ENCODE measurements at places on chromosomes 16 and 17.

DNA sequence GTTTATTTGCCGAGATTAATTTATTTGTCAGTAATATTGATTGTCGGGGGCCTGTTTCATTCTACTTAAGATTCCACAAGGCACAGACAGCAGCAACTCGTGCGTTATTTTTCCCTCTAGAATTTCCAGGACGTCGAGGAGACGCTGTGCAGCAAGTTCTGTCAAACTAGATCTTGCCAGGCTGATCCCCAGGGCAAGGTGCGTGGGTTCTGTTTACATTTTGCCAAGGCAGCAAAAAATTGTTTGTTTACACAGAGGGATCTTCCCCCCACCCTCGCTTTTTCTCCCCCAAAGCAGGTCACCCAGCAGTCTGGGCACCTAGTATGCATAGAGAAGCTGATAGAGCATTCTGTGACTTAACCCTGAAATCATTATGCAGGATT is 111.4 kb downstream of the IRX3 start:
- no peak for DNase-seq

DNA sequence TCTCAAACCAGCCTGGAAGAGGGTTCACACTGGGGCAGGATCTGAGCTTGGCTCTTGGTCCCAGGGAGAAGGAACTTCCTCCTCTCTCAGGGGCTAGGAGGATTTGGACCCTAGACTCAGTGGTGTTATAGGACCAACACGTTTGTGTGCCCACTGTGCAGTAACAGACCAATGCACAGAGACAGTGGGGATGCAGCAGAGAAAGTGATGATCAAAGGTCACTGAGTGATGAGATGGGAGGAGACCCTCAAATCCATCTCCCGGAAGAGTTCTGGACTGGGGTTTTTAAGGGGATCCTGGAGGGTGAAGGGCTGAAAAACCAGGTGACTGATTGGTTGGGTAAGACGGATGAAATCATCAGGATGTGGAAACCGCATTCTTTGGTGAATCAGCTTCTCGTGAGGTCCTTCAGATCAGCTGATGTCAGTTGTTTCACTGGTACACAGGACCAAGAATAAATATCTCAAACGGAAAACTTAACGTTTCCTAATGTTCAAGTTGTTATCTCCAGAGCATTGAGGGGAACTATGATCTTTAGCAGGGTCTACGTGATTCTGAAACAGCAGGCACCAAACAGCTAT is 3.3 kb upstream of the VAC14 start:
- DNase-seq, result no peak

DNA sequence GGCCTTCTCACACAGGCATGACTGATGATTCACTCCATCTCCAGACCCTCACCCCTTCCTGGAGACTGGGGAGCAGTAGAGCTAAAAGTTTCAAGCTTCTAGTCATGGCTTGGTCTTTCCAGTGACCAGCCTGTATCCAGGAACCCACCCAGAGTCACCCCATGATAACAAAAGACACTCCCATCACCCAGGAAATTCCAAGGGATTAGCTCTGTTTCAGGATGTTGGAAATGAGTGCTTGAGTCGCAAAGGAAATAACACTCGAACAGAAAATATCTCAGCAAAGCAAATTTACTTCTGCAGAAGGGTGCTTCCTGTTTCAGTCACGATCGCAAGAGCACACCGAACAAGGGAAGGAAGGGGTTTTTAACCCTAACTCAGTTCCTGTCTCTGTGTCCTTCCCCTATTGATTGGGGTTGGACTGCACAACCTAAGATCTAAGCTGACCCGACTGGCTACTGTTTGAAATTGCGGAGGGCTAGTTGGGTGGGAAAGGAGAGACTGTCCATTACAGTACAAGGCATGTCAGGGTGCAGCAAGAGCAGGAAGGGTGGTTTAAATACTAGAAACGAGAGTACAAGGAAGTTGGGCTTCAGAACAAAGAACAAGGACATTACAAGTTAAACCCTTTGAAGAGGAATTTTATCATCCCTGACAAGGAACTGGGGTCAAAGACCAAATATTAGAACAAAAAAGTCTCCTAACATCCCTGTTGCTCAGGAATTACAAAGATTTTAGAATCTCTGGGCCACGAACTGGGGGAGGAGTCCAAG is 224.4 kb upstream of the CACNG5 start:
- no peak for DNase-seq

DNA sequence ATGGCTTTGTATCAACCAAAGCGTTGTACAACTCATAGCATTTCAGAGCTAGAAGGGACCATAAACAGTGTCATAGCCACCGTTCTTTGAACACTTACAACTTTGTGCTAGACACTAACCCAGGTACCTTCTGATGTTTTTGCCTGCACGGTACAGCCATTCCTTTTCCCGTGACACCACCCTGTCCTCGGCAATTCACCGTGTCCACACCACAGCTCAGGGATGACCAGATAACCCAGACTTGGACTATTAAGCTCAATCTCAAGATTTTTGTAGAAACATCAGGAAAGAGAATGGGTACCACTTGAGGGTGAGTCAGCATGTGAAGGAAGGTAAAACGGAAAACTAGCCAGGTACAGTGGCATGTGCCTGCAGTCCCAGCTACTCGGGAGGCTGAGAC is 9.8 kb upstream of the CBFB start:
- DNase-seq, result no peak

DNA sequence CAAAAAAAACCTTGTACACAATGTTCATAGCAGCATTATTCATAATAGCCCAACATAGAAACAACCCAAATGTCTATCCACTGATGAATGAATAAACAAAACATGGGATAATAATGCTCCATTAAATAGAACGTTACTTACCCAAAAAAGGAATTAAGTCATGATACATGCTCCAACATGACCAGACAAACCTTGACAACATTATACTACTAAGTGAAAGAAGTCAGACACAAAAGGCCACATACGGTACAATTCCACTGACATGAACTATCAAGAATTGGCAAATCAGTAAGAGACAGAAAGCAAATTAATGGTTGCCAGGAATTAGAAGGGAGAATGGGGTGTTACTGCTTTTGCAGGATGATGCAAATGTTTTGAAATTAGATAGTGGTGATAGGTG is 193.8 kb upstream of the SHISA6 start:
- DNase-seq, result no peak

DNA sequence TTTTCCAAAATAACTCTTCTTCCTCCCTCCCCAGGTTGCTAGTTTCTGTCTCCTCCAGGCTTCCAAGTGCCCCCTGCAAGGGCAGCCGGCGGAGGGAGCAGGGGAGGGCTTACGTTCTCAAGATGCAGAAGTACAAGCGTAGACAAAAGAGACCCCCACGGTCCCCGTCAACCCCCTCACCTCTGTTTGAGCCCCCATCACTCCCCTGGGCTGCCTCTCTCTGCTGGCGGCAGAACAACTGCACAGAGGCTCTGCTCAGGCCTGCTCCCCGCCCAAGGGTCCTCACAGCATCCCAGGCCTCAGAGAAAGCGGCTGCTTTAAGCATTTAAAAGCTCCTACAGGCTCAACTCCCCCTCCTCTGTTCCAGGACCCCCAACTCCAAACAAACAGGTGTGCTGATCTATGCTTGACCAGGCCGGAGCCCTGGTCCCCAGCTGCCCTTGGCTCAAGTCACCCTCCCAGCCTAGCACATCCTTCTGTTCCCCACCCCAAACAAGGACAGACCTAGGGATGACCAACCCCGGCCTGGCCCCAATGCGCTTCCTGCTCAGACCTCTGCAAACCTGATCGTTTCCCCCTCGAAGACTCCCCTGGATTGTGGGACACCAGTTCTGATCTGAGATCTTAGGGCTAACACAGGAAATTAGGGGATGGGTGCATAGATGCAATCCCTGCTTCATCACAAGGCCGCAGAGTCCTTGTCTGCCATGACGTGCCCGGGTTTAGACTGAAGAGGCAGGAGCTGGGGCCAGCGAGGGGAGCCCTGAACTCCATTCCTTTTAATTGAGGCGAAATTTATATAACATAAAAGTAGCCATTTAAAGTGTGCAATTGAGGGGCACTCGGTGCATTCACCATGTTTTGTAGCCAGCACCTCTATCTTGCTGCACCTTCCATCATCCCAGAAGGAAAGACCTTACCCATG is 17.2 kb upstream of the RBFOX3 start:
- no peak for DNase-seq

- DNase-seq, result no peak
Measured at GRCh38 chr17:63492940-63493339, 16.1 kb downstream of the ACE start.

GRCh38 chr16:10202649-10203048 is 20.4 kb upstream of the GRIN2A start:
- no peak for DNase-seq

- no peak for DNase-seq
Measured at GRCh38 chr16:53741546-53741945, 37.6 kb downstream of the FTO start.

DNA sequence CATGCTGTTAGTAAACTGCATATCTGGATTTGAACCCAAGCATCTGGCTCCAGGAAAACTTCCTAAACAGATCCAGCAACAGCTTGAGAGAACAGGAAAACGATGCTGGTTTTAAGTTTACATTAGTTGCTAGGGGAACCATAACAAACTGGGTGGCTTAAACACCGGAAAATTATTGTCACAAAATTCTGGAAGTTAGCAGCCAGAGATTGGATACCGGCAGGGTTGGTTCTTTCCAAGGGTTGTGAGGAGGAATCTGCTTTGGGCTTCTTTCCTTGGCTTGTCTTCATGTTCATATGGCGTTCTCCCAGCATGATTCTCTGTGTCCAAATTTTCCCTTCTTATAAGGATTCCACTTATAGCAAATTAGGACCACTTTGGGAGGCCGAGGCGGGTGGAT is 276.9 kb upstream of the TOM1L1 start:
- no peak for DNase-seq

DNA sequence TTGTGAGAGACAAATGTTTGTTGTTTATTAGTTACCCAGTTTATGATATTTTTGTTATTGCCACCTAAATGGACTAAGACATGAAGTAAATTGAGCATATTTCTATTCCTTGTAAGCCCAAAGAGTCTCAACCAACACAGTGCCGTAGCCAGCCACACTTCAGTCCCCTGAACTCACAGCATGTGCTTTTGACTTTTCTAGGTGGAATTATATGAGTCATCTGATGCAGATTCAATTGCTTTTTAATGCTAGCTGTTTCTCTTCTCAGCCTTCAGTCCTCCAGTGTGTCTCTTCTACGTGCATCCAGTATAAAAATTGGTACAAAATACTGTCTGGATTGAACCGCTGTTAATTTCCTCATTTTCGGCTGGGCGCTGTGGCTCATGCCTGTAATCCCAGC is 39.0 kb downstream of the IQCK start:
- no peak for DNase-seq

DNA sequence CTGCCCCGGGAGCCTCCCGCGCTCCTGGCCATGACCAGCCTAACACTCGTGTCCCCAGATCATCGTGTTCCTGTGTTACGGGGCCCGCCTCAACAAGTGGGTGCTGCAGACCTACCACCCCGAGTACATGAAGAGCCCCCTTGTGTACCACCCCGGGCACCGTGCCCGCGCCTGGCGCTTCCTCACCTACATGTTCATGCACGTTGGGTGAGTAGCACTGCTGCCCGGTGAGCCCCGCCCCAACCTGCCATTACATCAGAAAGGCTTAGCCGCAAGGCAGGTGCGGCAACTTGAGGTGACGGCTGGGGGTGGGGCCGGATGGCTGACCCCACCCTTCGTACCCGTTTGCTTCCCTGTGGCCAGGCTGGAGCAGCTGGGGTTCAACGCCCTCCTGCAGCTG is 1.4 kb downstream of the RHBDL1 start:
- no peak for DNase-seq

DNA sequence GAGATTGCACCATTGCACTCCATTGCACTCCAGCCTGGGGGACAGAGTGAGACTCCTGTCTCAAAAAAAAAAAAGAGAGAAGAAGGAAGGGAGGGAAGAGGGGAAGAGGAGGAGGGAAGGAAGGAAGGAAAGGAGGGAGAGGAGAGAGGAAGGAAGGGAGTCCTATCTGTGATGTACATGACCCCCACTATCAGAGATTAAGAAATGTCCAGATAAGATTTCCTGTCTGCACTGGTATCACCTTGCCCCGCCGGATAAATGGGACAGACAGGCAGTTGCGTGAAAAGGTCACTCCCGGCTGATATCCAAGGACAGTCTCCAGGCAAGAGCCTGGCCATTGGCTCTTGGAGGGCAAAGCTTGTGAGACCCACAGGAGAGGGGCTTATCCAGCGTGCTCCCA is 5.2 kb upstream of the ZFPM1 start:
- DNase-seq, result no peak

GRCh38 chr17:19610311-19610710 is 38.2 kb upstream of the ALDH3A2 start:
- no peak for DNase-seq

DNA sequence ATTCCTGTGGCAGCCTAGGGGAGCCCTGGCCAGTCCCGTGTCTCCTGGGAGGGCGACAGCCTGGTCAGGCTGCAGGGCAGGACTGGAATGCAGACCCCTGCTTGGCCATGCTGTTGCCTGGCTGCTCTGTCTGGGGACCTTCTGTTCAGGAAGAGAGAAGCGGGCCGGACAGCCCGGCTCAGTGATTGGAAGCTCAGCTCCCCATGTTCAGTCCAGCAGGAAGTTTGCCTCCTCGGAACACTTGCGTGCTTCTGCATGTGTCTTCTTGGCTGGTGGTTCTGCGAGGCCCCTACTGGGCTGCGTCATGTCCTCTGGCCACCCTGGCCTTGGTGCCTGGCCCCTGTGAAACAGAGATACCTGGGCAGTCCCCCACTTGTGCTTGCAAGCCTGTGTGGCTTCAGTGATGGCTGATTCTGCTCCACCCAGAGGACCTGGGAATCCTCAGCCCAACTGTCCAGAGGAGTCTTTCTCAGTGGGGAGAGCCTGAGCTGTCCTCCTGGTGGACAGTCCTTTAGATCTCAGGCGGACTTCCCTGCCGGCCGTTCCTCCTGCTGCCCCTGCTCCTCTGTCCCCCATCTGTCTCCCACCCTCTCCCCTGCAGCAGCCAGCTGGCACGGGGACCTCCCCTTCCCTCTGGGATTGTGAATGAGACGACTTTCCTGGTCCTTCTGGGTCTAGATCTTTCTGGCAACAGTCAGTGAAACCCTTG is 279.5 kb downstream of the SEC14L1 start:
- DNase-seq, result no peak

GRCh38 chr17:12918142-12918541 is 99.7 kb downstream of the ELAC2 start:
- no peak for DNase-seq

DNA sequence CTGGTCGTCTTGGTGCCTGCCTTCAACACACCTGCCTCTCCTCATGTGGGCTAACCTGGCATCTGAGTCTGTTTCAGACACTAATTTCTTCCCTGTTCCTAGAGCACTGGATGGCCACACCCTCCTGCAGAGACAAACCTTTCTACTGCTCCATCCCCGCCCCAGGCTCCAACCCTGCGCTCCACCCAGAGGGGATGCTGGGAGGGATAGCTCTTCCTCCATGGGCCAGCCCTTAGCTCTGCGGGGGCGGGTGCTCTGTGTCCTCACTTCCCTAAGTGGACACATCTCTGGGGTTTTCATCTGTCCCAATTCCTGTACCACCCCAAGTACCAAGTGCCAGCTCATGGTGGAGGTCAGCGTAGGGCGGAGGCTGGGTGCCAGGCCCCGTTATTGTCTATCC is 11.0 kb upstream of the CRISPLD2 start:
- no peak for DNase-seq

GRCh38 chr16:48441863-48442279 is 56.7 kb upstream of the SIAH1 start:
- no peak for DNase-seq

All from stimulated activated CD4-positive, alpha-beta T cell treated with anti-CD3 and anti-CD28 coated beads, Interleukin-2, amount 100 ng/mL, for 24 hours (primary cell).